LHCN-M2 (cell line): ENCODE measurements at places on chromosomes 4 and X. TPM values are rescaled to one million over a fixed set of nuclear protein-coding genes. Genes with fewer than 3 reads are reported as not detected.

Gene USP26
- total RNA-seq: not detected in 2 replicates

- DNase-seq: no peak
These were observed 1.4 kb downstream of the SEL1L3 start for GRCh38 chr4:25861280-25861950.

DNA sequence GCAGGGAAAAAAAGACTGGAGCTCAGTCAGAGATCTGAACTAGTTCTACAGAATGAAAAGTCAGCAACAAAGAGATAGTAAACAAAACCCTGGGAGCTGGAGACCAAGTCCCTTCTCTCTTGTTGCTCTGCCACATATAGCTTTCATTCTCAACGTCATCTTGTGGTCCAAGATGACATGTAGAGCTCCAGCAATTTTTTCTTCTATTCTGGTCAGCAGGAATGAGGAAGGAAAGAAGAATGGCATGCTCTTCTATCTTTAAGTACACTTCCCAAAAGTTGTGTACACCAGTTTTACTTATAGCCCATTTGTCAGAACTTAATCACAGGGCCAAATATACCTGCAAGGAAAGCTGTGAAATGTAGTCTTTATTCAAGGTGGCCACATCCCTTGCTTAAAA, 45.6 kb downstream of the RAP2C start:
- no peak for DNase-seq

- no peak for DNase-seq
These were observed 653.9 kb upstream of the MAGEB2 start for GRCh38 chrX:29561417-29561816.

- no peak for DNase-seq
These were observed 214.4 kb downstream of the HS3ST1 start for GRCh38 chr4:11214281-11214680.

GRCh38 chr4:165184220-165184619, 23.1 kb upstream of the KLHL2 start:
- DNase-seq: no peak
